Activated B cell treated with CpG ODN at 0.5 μM for 24 hours (primary cell): ENCODE measurements at places on chromosomes 5 and 9. TPM values are rescaled to one million over a fixed set of nuclear protein-coding genes. Genes with fewer than 3 reads are reported as not detected.

GRCh38 chr9:33377089-33377715 is 25.2 kb downstream of the AQP7 start:
- DNase-seq: no peak
- H3K27ac ChIP-seq: no peak overlapping the region
- H3K36me3 ChIP-seq: peaks cover 14% of the 10 kb centered on the region
- H3K4me3 ChIP-seq: no peak overlapping the region
- no peaks in the 10 kb centered on the region for H3K27me3 ChIP-seq

DNA sequence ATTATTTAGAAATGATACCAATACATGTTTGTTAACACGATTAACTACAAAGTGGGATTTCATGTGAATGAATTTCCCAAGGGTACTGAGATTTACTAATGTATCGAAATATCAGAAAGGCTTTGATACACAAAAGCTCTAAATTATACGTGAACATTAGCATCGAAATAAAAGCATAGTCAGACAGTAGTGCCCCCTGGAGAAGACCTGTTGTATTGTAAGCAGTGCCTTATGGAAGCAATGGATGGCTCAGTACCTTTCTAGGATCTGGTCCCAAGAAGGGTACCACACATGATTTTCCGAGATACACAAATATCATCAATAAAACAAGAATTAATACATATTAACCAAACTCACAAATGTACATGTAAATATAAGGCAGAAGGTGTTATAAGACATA is 153.8 kb downstream of the CDH12 start:
- H3K27me3 ChIP-seq: no peaks in the 10 kb centered on the region
- H3K36me3 ChIP-seq: no peaks in the 10 kb centered on the region

ITGA1 gene
- total RNA-seq: 28.4 and 34.0 TPM in 2 replicates

DNA sequence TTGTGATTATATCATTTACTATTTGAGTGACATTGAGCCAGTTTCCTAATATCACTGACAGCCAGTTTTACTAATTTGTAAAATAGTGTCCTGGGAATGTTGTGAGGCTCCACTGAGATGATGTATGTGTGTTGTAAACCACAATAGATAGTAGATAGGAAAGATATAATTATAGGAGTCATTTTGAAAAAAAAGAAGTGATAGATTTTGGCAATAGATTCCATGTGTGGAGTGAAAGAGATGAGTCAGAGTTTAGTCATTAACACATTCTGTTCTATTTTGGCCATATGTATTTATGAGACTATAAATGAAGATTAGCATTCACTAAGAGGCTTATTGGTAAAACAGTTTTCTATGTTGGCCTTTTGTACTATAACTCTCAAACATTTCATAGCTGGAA is 388.2 kb downstream of the FAM170A start:
- H3K27ac ChIP-seq: no peak overlapping the region
- no peak overlapping the region for H3K4me3 ChIP-seq
- H3K36me3 ChIP-seq: no peaks in the 10 kb centered on the region
- H3K27me3 ChIP-seq: no peaks in the 10 kb centered on the region

DNA sequence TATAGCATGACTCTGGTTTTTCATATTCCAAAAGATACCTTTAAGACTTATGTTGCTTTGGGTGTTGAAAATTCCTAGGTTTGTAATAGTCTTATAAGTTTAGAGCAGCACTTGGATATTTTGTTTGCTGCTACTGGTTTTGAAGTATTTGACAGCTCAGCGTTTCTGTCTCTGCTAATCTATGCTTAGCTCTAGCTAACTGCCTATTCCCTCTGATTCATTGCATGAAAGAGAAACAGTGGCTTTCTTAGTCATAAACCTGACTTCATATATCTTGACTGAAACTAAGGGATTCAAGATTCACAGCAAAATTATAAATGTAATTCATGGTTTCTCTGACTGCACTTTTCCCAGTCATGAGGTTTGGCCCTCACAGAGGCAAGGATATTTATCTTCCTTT is 35.6 kb upstream of the ANXA1 start:
- no peak overlapping the region for H3K4me3 ChIP-seq
- no peak for DNase-seq
- H3K27me3 ChIP-seq: no peaks in the 10 kb centered on the region
- no peaks in the 10 kb centered on the region for H3K4me1 ChIP-seq
- H3K27ac ChIP-seq: no peak overlapping the region

DNA sequence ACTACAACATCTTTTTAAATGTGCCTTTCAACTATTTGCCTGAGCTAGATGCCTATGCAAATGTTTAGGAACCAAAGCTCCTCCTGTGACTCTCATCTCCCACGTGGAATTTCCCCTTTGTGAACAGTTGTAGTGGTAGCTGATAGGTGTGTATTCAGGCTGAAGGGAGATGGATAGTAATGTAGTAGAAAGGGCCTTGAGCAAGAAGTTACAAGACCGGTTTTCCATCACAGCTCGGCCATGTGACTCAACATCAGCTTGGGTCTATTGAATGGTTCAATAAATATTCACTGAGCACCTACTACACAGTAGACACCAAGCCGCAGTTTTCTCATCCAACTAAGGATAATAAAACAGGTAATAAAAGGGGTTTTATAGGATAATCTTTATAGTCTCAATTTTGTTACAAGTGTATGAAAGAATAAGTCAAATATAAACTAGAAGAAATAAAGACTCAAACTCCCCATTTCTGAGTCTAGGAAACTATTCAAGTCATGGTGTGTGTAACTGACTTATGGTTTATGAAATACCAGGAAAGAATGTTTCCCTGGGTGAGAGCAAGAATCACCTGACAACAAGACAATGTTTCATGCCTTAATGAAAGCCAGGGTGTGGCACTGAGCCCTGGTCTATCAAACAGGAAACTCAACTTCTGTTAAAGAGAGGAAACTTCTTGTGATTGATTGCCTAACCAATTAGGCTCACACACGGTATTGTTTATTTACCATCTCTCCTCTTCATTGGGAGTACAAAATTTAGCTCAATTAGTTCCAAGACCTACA is 187.1 kb upstream of the SPEF2 start:
- H3K27ac ChIP-seq: no peak overlapping the region
- H3K27me3 ChIP-seq: peaks cover 2% of the 10 kb centered on the region
- H3K4me3 ChIP-seq: no peak overlapping the region
- H3K4me1 ChIP-seq: no peaks in the 10 kb centered on the region
- DNase-seq: no peak

ORM2 gene
- total RNA-seq: not detected in 2 replicates

EFNA5 gene
- total RNA-seq: not detected in 2 replicates

DNA sequence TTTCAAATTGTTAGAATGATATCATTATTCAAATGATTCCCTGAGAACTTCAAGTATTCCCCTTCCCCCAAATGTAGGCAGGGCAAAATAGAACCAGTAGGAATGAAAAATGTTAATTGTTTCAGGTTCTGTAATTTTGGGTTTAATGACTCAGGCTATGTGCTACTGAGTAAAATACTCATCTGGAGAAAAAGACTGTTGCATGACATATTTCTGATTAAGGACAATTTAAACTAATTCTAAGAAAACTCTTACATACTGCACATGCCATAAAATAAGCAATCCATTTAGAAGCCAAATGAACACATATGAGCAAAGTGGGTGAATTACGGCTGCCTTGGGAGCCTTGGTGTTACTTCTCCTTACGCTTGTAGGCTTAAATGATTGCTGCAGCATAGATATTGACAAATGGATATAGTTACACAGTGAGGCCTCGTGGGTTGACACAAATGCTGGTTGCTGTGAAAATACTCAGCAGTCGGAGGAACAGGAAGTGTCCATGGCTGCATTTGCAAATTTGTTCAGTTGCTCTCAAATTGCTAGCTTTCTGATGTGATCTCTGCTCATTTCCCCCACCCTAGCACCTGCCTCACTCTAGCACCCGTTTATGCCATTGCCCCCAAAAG is 174.9 kb upstream of the DMAC1 start:
- peak overlapping the region; percentile 88 for H3K27ac ChIP-seq
- H3K27me3 ChIP-seq: no peaks in the 10 kb centered on the region
- no peak for DNase-seq
- peaks cover 65% of the 10 kb centered on the region for H3K4me1 ChIP-seq
- H3K36me3 ChIP-seq: no peaks in the 10 kb centered on the region
- H3K4me3 ChIP-seq: peak overlapping the region; percentile 42

GRCh38 chr5:181217111-181217802 is 5.8 kb upstream of the TRIM41 start:
- peaks cover 10% of the 10 kb centered on the region for H3K36me3 ChIP-seq
- peak overlapping the region; percentile 93 for H3K4me3 ChIP-seq
- peak overlapping the region; percentile 96 for H3K27ac ChIP-seq
- peak; percentile 61 for DNase-seq
- peaks cover 40% of the 10 kb centered on the region for H3K4me1 ChIP-seq
- H3K27me3 ChIP-seq: peaks cover 7% of the 10 kb centered on the region

DNA sequence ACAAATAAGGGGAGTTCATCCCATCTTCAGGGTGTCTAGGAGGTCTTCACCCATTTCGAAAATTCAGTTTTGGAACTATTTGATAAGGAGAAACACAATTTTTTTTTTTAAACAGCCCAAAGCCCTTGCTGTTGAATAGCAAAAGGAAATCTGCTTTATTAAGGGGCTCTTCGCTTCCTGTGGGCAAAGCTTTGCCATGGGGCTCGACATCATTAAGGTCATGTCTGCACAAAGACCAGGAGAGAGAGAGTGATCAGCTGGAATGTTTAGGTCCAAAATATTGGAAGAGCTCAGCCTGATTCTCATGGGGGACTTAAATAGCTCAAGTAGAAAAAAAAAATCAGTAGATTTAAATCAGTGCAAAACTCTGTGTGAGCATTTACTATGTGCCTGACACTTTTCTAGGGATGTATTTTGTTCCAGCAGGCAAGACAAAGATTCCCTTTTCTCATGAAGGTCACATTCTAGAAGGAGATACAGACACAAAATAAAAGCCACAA is 564.6 kb upstream of the KLF4 start:
- H3K27ac ChIP-seq: no peak overlapping the region
- H3K4me1 ChIP-seq: no peaks in the 10 kb centered on the region
- no peak for DNase-seq
- H3K4me3 ChIP-seq: no peak overlapping the region

- H3K4me3 ChIP-seq: no peak overlapping the region
- H3K27ac ChIP-seq: no peak overlapping the region
- H3K4me1 ChIP-seq: no peaks in the 10 kb centered on the region
- peaks cover 17% of the 10 kb centered on the region for H3K27me3 ChIP-seq
- DNase-seq: no peak
These were observed 30.2 kb upstream of the NRG2 start for GRCh38 chr5:140073296-140073695.

DNA sequence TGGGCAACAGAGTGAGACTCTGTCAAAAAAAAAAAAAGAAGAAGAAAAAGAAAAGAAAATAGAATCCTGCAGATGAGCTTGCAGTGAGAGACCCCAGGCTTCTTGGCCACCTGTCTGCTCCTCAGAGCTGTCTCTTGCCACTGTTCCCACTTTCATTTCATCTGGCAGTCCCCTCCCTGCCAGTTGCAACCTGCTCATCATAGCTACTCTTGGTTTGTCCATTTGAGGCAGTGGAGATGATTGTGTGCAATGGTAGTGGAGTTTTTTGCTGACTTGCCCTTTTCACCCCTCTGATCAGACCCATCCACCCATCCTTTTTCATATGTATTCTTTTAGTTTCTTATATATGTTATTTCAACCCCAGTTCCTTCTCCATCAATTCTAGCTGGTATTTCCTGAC is 28.7 kb downstream of the ANKRD33B start:
- DNase-seq: no peak
- H3K27ac ChIP-seq: no peak overlapping the region
- H3K4me1 ChIP-seq: peaks cover 79% of the 10 kb centered on the region
- H3K36me3 ChIP-seq: peaks cover 56% of the 10 kb centered on the region

DNA sequence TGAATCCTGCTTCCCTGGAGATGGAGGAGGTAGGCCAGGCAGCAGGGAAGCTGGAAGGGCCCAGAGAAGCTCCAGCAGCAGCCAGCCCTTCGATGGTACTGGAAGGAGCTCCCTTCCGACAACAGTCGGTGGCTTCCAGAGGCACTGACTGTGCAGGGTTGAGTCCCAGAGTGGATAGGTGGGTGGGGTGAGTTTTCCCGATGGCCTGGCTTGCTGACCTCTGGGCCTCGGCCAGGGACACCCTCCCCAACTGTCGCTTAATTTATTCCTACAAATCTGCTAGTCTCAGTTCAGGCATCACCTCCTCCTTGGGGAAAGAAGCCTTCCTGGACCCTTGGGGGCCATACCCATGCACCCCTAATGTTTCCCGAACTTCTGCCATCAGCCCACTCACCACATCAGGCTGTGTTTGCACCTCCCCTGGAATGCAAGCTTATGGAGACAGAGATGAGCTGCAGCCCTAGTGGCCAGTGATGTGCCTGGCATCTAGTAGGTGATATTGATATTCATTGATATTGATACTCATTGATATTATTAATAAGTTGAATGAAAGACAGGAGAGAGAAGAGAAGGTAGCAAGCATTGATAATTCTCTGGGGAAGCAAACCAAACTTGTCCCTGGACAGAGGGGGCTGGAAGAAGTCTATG is 104.6 kb upstream of the BOD1 start:
- no peaks in the 10 kb centered on the region for H3K27me3 ChIP-seq
- H3K36me3 ChIP-seq: no peaks in the 10 kb centered on the region
- DNase-seq: no peak
- no peaks in the 10 kb centered on the region for H3K4me1 ChIP-seq
- H3K27ac ChIP-seq: no peak overlapping the region

ENHO gene
- total RNA-seq: not detected in 2 replicates

DNA sequence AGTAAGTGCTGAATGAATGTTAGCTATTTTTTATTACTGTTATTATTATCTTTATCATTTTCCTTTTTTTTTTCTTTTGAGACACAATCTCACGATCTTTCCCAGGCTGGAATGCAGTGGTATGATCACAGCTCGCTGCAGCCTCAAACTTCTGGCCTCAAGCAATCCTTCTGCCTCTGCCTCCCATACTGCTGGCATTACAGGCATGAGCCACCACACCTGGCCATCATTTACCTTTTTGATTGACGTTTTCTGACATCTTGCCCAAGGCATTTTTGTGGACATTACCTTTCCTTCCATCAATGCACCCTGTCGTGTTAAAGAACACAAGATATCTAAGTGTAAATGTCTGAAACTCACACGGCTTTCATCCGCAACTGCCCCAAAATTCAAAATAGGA is 138.2 kb downstream of the GAS1 start:
- H3K36me3 ChIP-seq: no peaks in the 10 kb centered on the region
- no peak overlapping the region for H3K27ac ChIP-seq
- no peak overlapping the region for H3K4me3 ChIP-seq
- DNase-seq: no peak

DNA sequence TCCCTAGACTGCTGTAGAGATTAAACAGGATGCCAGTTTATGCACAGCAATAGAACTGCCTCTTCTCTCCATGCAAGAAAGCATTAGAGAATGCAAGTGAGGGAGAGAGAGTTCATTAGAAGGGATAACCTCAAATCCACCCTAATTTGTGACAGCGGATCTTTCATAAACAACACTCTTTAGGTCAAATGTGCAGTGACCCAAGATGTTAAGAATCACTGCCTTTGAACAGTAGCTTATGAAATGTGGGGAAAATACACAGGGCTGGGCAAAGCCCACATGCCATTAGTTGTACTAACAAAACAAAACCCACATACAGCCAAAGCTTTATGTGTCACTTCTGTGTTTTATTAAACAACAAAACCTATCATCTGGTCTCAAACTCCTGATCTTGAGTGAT is 36.2 kb upstream of the POU4F3 start:
- no peak for DNase-seq
- peaks cover 11% of the 10 kb centered on the region for H3K27me3 ChIP-seq
- no peaks in the 10 kb centered on the region for H3K4me1 ChIP-seq
- no peak overlapping the region for H3K27ac ChIP-seq
- H3K4me3 ChIP-seq: no peak overlapping the region
